Small intestine (tissue), 16 donors: ENCODE measurements at places on chromosomes 6 and 20.

- H3K27ac ChIP-seq, result no peak overlapping the region
- H3K27me3 ChIP-seq, result no peaks in the 10 kb centered on the region
- H3K4me3 ChIP-seq, result no peak overlapping the region
- H3K4me1 ChIP-seq, result no peaks in the 10 kb centered on the region
- no peak for DNase-seq
Observed at GRCh38 chr6:53250176-53251032, 98.3 kb downstream of the ELOVL5 start.

- DNase-seq, result no peak
- no peak overlapping the region for H3K27ac ChIP-seq
- no peaks in the 10 kb centered on the region for H3K27me3 ChIP-seq
- H3K36me3 ChIP-seq, result no peaks in the 10 kb centered on the region
Observed at GRCh38 chr6:19052219-19052618, 665.1 kb downstream of the RNF144B start.

GRCh38 chr6:131597446-131597845 is 24.4 kb downstream of the ARG1 start:
- no peaks in the 10 kb centered on the region for H3K4me1 ChIP-seq
- H3K27ac ChIP-seq, result no peak overlapping the region
- no peaks in the 10 kb centered on the region for H3K27me3 ChIP-seq
- peak; percentile 2 for DNase-seq
- H3K4me3 ChIP-seq, result no peak overlapping the region
- H3K36me3 ChIP-seq, result peaks cover 14% of the 10 kb centered on the region

DNA sequence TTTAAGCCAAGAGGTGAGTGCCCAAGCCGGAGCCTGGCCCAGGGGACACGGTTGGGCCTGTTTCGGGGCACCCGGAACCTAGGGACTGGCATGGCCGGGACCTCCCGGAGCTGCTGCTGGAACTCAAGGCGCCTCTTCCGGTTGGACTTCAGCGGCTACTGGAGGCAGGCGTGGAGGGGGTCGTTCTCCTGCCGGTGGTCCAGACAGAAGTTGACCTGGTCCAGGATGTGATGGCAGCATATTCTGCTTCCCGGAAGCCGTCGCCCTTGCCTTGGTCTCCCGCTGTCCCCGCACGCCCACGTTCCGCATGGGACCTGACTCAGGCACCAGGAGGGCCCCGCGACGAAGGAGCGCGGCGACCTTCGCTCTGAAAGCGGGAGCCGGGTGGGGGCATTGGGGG is 240.8 kb downstream of the FOXA2 start:
- H3K4me3 ChIP-seq, result no peak overlapping the region
- no peak for DNase-seq
- H3K27ac ChIP-seq, result no peak overlapping the region
- H3K36me3 ChIP-seq, result no peaks in the 10 kb centered on the region

- peaks cover 4% of the 10 kb centered on the region for H3K27me3 ChIP-seq
- no peak overlapping the region for H3K27ac ChIP-seq
- no peaks in the 10 kb centered on the region for H3K36me3 ChIP-seq
- H3K4me3 ChIP-seq, result no peak overlapping the region
- no peak for DNase-seq
Observed at GRCh38 chr6:3607599-3607998, 143.9 kb downstream of the PXDC1 start.

- no peak for DNase-seq
- no peak overlapping the region for H3K27ac ChIP-seq
- H3K4me1 ChIP-seq, result no peaks in the 10 kb centered on the region
- no peaks in the 10 kb centered on the region for H3K36me3 ChIP-seq
Observed at GRCh38 chr6:47674673-47675072, 23.7 kb upstream of the ADGRF4 start.

- no peaks in the 10 kb centered on the region for H3K4me1 ChIP-seq
- no peak overlapping the region for H3K4me3 ChIP-seq
- no peak for DNase-seq
- H3K27me3 ChIP-seq, result no peaks in the 10 kb centered on the region
Observed at GRCh38 chr6:65633501-65633900, 73.5 kb downstream of the EYS start.

DNA sequence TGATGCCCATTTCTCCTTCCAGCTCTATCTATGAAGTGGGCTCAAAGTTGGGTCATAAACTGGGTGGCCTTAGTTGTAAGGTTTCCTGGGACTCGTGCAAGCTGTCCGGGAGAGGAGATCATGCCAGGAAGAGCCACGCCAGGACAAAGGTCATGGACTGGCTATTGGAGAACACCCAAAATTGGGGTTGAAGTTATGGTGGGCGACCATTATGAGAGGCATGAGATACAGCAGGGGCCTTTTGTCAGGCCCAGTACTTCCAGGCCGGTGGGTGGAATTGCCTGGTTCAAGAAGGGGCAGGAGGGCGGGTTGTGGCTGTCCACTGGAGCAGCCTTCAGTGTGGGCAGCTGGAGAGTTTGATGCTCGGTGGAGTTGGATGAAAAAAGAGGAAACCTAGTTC is 225.1 kb upstream of the SSTR4 start:
- DNase-seq, result no peak
- no peak overlapping the region for H3K27ac ChIP-seq
- no peaks in the 10 kb centered on the region for H3K36me3 ChIP-seq

- H3K36me3 ChIP-seq, result no peaks in the 10 kb centered on the region
- H3K27me3 ChIP-seq, result no peaks in the 10 kb centered on the region
- no peak for DNase-seq
- no peak overlapping the region for H3K27ac ChIP-seq
- no peak overlapping the region for H3K4me3 ChIP-seq
- H3K4me1 ChIP-seq, result peaks cover 10% of the 10 kb centered on the region
Observed at GRCh38 chr20:49501917-49502316, 19.4 kb upstream of the KCNB1 start.

GRCh38 chr6:145815309-145816274 is 997 bp upstream of the FBXO30 start:
- no peaks in the 10 kb centered on the region for H3K27me3 ChIP-seq
- no peaks in the 10 kb centered on the region for H3K36me3 ChIP-seq
- peak overlapping the region; percentile 94 for H3K27ac ChIP-seq
- peaks cover 3% of the 10 kb centered on the region for H3K4me1 ChIP-seq
- H3K4me3 ChIP-seq, result peak overlapping the region; percentile 97

DNA sequence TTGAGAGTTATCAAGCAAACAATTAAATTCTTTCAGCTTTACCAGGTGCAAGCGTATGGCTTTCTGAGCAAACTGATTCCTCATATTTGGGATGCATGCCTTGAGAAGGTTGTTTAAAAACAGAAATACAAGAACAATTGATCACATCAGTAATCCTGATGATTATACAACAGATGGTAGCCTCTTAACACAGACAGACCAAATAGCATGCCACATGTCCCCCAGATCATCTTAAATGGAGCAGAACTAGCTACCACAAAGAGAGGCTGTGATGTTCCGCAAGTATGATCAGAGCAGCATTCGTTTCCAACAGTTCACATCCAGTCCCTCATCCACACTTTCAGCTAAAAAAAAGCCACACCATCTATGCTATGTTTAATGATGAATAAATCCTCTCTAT is 246.2 kb upstream of the NRSN1 start:
- no peaks in the 10 kb centered on the region for H3K4me1 ChIP-seq
- no peaks in the 10 kb centered on the region for H3K36me3 ChIP-seq
- H3K27me3 ChIP-seq, result no peaks in the 10 kb centered on the region

GRCh38 chr20:55316753-55317152 is 688.6 kb downstream of the CBLN4 start:
- DNase-seq, result no peak
- no peaks in the 10 kb centered on the region for H3K27me3 ChIP-seq
- H3K4me1 ChIP-seq, result no peaks in the 10 kb centered on the region
- H3K4me3 ChIP-seq, result no peak overlapping the region

- no peaks in the 10 kb centered on the region for H3K27me3 ChIP-seq
- no peaks in the 10 kb centered on the region for H3K36me3 ChIP-seq
- no peak overlapping the region for H3K4me3 ChIP-seq
- H3K4me1 ChIP-seq, result no peaks in the 10 kb centered on the region
Observed at GRCh38 chr6:42777126-42777822, 4.6 kb upstream of the BICRAL start.

GRCh38 chr6:113684382-113684901 is 172.7 kb upstream of the MARCKS start:
- H3K27me3 ChIP-seq, result no peaks in the 10 kb centered on the region
- H3K4me3 ChIP-seq, result no peak overlapping the region

DNA sequence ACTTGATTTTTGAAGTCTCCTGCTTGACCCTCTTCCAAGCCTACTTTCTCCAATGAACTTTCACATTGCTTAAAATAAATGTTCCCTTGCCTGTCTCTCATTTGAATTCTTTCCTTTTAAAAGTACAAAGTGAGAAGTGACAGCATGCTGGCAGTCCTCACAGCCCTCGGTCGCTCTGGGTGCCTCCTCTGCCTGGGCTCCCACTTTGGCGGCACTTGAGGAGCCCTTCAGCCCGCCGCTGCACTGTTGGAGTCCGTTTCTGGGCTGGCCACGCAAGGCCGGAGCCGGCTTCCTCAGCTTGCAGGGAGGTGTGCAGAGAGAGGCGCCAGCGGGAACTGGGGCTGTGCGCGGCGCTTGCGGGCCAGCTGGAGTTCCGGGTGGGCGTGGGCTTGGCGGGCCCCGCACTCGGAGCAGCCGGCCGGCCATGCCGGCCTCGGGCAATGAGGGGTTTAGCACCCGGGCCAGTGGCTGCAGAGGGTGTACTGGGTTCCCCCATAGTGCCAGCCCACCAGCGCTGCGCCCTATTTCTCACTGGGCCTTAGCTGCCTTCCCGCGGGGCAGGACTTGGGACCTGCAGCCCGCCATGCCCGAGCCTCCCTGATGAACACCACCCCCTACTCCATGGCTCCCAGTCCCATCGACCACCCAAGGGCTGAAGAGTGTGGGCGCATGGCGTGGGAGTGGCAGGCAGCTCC is 31.9 kb downstream of the SERPINB6 start:
- no peak overlapping the region for H3K27ac ChIP-seq
- DNase-seq, result no peak
- no peaks in the 10 kb centered on the region for H3K36me3 ChIP-seq

- H3K4me1 ChIP-seq, result no peaks in the 10 kb centered on the region
Observed at GRCh38 chr6:68114463-68115047, 520.5 kb upstream of the ADGRB3 start.

DNA sequence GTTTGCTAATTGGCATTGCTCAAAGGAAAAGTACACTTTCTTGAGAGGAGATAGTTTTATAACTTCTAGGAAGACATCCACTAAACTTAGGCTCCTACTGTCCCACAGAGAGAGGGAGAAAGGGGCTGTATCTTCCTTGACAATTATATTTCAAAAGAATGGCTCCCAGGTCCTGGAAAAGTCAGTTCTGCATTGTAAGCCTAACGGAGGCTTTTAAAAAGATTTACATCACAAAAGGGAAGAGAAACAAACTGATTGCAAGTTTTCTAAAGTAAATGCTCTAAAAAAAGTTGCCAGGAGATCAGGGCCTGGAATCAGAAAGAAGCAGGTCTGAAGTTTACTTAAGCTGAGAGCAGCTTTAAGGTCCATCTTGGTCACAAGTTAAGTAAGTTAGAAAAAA is 839.5 kb downstream of the FRK start:
- no peaks in the 10 kb centered on the region for H3K36me3 ChIP-seq
- no peak overlapping the region for H3K4me3 ChIP-seq
- H3K27ac ChIP-seq, result no peak overlapping the region
- H3K4me1 ChIP-seq, result no peaks in the 10 kb centered on the region
- no peak for DNase-seq

- H3K4me1 ChIP-seq, result no peaks in the 10 kb centered on the region
- no peaks in the 10 kb centered on the region for H3K27me3 ChIP-seq
- no peak overlapping the region for H3K27ac ChIP-seq
- H3K4me3 ChIP-seq, result no peak overlapping the region
Observed at GRCh38 chr6:145818796-145819195, 4.2 kb upstream of the FBXO30 start.

DNA sequence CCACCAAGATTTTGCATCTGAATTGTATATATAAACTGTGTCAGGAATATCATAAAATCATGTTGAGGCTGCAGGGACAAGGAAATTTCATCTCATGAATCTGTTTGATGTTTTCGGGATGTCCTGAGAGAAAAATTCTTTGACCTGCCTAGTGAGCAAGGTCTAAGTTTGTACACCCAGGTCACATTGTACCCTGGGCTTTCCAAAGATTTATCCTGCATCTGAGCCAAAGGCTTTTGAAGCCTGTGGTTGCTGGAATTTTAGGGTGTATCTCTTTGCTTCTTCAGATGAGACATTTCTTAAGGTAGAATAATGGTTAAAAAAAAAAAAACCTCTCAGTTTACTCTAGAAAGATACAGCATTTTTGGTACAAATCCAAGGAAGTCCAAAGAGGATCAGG is 63.3 kb downstream of the FOXO3 start:
- H3K4me1 ChIP-seq, result peaks cover 29% of the 10 kb centered on the region
- no peaks in the 10 kb centered on the region for H3K27me3 ChIP-seq
- DNase-seq, result no peak
- no peak overlapping the region for H3K4me3 ChIP-seq

DNA sequence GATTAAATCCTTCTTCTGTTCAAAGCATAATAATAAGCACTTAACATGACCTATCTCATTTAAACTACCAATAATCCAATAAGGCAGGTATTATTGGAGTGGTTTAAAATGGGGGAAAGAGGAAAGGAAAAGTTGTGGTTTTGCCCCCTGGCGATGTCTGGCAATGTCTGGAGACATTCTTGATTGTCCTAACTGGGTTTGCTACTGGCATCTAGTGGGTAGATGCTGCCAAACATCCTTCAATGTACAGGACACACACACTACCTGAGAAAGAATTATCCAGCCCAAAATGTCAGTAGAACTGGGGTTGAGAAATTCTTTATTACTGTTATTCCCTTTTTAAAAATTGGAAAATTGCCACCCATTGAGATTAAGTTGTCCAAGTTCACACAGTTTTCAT is 25.2 kb upstream of the SRSF6 start:
- H3K27ac ChIP-seq, result no peak overlapping the region
- no peaks in the 10 kb centered on the region for H3K27me3 ChIP-seq
- H3K4me3 ChIP-seq, result no peak overlapping the region
- H3K36me3 ChIP-seq, result no peaks in the 10 kb centered on the region

DNA sequence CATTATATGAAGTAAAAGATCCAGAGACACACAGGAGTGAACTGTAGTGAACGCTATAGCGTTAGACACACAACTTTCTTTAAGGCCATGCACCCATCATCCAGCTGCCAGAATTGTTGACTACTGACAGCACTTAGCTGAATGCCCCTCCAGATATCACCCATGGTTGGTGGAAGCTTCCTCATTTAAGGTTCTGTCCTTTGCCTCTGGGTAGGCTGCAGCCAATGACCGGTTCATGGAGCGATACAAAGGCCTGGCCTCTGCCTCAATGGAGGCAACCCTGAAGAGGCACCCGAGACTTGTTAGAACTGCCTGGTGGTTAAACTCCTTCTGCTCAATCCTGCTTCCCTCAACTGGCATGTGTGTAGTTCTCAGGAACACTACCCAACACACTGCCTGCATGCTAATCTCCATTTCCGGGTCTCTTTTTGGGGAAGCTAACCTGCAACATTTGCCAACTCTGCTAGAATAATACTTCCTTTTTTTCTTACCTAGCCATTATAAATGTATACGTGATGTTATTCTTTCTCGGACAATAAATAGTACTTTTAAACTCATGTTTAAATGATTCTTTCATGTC is 49.8 kb upstream of the THEMIS start:
- DNase-seq, result no peak
- peak overlapping the region; percentile 13 for H3K27ac ChIP-seq
- no peak overlapping the region for H3K4me3 ChIP-seq
- H3K36me3 ChIP-seq, result no peaks in the 10 kb centered on the region
- no peaks in the 10 kb centered on the region for H3K4me1 ChIP-seq

- no peak for DNase-seq
- H3K4me1 ChIP-seq, result peaks cover 7% of the 10 kb centered on the region
- H3K27ac ChIP-seq, result no peak overlapping the region
- H3K36me3 ChIP-seq, result no peaks in the 10 kb centered on the region
- H3K27me3 ChIP-seq, result no peaks in the 10 kb centered on the region
Observed at GRCh38 chr20:25315418-25316210, 67.7 kb downstream of the PYGB start.
